ENCODE measurements at places on chromosomes 7 and 10. TPM values are rescaled to one million over a fixed set of nuclear protein-coding genes. Genes with fewer than 3 reads are reported as not detected.

Gene FAM185A
- total RNA-seq, result 6.7 TPM

Gene GIMAP1
- total RNA-seq, result not detected

Gene ZNF804B
- total RNA-seq, result not detected

Gene TRIM50
- not detected for total RNA-seq

Gene CRCP
- 30.2 TPM for total RNA-seq

Gene PPP1R17
- total RNA-seq, result not detected
